ENCODE measurements at places on chromosomes 2 and 18.

- DNase-seq, result no peak
These were observed 50.0 kb downstream of the GPD2 start for GRCh38 chr2:156486147-156486546.

DNA sequence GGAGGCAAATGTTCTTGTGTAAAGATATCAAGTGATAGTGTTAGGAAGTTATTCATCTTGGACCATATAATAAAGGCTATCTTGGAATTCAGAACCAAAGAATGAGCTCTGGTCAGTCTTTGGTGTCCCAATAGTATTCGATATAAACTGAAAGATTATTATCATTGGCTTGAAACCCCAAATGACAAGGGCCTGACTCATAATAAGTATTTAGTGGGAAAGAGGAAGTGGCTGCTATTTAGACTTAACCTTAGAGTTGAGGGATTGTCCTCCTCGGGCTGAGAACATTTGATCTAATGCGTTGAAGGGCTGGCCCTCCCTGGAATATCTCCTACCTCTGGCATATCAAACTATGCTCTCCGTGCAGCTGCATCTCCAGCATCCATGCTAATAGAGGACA lies 67.5 kb downstream of the CDH20 start:
- DNase-seq, result no peak

- peak; percentile 3 for DNase-seq
These were observed 53.9 kb downstream of the KCTD18 start for GRCh38 chr2:200455958-200456421.

DNA sequence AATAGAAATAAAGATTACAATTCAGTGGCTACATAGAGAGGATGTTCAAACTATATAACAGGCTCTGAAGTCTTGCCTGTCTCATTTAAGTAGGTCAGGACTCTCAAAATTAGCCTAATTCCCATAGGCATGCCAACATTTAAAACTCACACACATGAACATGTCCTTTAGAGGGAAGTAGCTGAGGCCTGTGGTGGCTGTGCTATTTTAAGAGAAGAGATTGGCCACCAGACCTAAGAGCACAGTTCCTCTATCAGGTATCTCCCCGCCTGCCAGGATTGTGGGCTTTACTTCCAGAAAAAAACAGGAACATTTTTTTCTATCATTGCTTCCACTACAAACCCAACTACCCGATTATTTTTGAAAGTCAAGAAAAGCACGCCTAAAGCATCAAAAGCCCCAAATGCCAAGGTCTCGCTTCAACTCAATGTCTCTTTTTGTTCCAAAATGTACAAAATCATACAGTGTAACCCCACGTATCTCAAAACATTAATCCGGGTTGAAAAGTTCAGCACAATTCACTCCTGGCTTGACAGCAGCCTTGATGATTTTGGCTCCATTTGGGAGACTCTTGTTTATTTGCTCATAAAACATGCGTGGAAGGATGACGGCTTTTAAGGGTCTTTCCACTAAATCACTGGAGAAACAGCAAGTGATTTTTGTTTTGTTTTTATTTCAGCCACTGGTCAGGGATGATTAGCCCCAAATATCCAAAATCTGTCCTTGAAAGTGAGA lies 15.3 kb downstream of the FHL2 start:
- DNase-seq, result no peak

DNA sequence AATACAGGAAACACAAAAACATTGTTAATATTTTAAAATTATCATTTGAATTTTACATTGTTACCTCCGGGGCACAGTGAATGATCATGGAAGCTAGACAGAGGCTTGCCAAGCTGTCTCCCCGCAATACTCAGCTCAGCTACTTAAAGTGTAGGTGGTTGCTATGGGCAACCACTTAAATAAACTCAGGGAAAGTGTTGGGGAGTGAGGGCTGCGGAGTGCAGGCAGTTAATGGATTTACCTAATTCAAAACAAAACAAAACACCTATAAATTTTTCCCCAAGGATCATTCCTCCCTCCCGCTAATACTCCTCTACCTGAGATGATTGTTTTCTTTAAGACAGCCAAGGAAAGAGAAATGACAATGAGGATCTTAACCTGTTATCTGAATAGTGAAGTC lies 349.5 kb downstream of the TGIF1 start:
- DNase-seq, result no peak

GRCh38 chr2:160199053-160199452 lies 1.0 kb downstream of the ITGB6 start:
- DNase-seq, result no peak

GRCh38 chr2:189409131-189409530 lies 32.1 kb upstream of the WDR75 start:
- DNase-seq, result no peak

DNA sequence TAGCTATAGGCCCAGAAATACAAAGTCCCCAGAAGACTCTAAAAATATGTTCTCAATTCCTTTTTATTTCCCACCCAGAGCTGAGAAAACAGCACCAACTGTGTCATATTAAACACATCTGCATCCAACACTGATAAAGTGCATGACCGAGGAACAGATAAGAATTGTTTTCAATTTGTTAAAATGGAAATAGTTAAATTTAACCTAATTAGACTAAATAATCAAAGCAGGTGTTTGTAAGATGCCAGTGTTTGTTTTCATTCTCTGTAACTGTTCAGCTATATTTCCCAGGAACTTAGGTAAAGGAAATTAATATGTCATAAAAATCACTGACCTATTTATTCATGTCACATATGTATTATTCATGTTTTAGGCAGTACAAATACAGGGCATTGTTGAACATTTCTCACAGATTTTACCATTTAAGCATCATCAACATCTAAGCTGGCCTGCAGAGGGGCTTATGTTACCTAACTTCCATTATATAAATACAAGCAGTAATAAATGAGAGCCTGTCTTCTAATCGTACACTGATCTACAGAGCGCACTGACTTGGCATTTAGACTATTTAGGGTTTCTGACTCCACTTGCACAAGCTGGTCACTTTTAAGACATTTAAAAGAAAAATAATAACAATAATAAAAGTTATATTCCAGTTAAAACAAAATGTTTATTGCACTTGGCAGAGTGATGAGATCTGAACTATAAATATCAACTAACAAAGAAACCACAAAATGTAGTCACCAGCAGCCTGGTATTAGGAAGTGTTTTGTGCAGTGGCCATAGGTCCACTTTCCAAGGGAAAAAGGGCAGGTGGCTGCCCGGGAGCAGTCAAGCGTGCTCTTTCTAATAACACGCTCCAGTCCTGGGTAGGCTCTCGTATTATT lies 86.6 kb upstream of the ZFP36L2 start:
- no peak for DNase-seq

DNA sequence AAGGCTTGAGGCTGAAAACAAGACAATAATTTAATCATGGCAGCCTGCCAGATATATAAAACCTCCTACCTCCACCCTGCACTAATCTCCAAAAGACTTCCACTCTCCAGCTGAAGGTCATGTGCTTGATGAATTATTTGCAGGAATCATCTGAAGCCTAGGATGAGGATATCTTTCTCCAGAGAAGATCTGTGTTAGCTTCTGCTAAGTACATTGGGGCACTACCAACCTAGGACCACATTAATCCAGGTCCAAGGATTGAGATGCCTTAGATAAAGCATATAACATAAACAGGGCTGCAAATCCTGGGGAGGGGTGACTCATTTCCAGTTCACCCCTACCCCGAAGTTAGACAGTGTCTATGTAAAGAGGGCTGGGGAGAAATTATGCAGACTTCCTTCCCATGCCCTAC lies 80.5 kb upstream of the FRZB start:
- DNase-seq, result no peak

- DNase-seq, result no peak
These were observed 9.4 kb downstream of the KHK start for GRCh38 chr2:27095745-27096651.

DNA sequence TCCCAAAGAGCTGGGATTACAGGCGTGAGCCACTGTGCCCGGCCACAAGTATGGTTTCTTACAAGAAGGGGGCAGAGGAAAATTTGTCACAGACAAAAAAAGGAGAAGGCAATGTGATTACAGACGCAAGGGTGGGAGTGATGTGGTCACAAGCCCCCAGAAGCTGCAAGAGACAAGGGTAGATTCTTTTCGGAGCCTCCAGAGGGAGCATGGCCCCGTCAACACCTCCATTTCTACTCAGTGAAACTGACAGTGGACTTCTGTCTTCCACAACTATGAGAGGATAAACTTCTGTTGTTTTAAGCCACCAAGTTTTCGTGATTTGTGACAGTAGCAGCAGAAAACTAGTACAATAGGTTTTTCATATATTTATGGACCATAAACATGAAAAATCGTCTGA lies 2.1 kb upstream of the TCF7L1 start:
- DNase-seq, result no peak

GRCh38 chr2:76204048-76204447 lies 493.3 kb upstream of the GCFC2 start:
- no peak for DNase-seq

GRCh38 chr18:43160509-43160908 lies 45.0 kb upstream of the RIT2 start:
- no peak for DNase-seq

DNA sequence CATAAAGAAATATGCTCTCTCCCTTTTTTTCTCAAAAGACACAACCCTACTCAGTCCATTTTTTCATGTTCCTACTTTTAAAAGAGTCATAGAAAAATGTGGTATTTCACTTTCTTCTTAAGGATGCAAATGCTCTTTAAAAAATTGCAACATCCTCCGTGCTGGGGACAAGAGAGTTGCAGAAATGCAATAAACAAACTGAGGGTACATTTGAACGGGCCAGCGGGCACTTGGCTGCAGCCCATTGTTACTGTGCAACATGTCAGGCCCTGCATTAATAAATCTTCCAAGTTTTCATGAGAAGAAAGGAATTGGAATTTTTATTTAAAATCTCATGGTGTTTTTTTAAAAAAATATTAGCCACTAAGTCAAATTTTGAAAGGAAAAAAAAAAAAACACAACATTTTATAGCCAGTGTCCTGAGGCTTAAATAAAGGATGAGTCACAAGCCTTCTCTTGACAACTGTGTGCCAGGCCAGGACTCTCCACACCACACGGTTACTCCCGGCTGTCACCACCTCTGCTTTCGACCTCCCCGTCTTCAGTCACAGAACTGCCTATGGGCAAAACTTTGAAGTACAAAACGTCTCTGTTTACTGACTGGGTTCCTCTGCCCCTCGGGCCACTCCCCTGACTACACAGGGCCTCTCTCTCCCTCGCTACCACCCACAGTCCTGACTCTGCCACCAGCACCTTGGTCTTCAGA lies 57.5 kb upstream of the MFF start:
- DNase-seq, result no peak

- peak; percentile 17 for DNase-seq
These were observed 30.8 kb downstream of the C18orf54 start for GRCh38 chr18:54388203-54389142.

- no peak for DNase-seq
These were observed 79.6 kb downstream of the PDE11A start for GRCh38 chr2:177992992-177993391.

GRCh38 chr2:216298719-216299495 lies 73.4 kb downstream of the MARCHF4 start:
- DNase-seq, result no peak

GRCh38 chr2:32863803-32864202 lies 83.0 kb upstream of the LTBP1 start:
- no peak for DNase-seq

- DNase-seq, result no peak
These were observed 49.3 kb downstream of the SLC35F5 start for GRCh38 chr2:113707106-113707505.

GRCh38 chr2:74238879-74239278 lies 40.5 kb downstream of the MTHFD2 start:
- no peak for DNase-seq

GRCh38 chr18:11801573-11801972 lies 49.6 kb upstream of the CHMP1B start:
- DNase-seq, result no peak
